T-helper 2 cell treated with Interferon-gamma antibody and Interleukin-4, amounts not matched to agents 5 μg/mL and 100 μg/mL, for 36 hours (primary cell): ENCODE measurements at places on chromosomes 12 and 14.

DNA sequence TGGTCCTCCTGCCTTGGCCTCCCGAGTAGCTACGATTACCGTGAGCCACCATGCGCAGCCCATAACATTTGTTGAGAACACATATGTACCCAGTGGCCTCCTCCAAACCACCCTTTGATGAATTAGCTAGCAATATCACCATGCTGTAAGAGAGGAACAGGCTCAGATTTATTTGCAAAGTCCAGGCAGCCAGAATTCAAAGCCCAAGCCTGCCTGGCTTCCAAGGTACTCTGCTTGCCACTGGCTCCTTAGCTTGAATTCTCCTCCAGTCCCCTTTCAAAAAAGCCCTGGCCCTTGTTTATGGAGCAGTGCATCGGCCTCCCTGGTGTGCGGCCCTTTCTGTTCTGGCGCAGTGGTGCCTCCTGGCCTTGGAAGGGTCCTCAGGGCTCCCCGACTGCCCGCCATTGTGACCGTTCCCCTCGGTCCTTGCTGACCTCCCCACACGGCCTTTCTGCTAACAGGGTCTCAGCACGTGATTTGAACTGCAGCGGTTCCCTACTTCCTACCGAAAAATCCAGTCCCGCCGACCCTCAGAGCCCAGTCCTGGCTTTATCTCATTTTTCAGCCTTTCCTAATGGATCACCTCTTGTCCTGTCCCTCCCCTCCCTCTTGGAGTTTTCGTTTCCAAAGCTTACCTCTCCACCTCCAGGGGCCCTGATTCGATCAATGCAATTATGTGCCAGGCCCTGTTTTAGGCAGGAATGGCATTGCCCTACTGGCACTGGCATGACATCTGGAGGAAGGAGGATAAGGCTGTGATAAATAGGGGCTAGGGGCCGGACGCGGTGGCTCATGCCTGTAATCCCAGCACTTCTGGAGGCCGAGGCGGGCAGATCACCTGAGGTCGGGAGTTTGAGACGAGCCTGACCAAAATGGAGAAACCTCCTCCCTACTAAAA is 22.0 kb downstream of the SLC25A29 start:
- no peak for DNase-seq

GRCh38 chr12:120078868-120079267 is 37.7 kb downstream of the RAB35 start:
- no peak for DNase-seq

- DNase-seq = no peak
Measured at GRCh38 chr14:76775695-76776427, 14.6 kb downstream of the VASH1 start.

DNA sequence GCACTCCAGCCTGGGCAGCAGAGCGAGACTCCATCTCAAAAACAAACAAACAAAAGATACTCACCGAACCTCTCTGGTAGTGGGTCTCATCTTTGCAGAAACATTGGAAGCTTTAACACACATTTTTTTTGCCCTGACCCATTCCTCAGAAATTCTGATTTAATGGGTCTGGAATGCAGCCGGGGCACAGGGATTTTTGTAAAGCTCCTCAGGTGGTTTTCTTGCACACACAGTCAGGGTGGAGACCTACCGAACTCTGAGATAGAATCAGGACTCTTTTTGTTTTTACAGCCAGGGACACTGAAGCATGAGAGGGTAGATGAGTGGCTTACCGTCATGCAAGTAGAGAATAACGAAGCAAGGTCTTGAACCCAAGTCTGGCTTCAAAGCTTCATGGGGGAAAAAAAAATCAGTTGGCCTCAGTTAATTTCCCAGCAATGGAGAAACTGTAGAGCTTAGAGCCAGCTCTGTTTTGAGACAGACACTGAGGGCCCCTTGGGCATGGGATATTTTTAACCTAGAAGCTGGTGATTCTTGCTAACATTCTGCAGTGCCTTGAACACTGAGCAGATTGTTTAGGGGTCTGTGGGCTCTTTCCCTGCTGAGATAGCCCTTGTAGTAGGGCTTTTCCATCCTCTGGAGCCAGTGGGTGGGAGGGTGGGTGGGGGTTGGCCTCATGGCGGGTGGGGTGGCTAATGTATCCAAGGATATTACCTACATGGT is 4.8 kb downstream of the RNU4-2 start:
- no peak for DNase-seq

- no peak for DNase-seq
Measured at GRCh38 chr12:11880381-11880780, 190.4 kb upstream of the BCL2L14 start.

DNA sequence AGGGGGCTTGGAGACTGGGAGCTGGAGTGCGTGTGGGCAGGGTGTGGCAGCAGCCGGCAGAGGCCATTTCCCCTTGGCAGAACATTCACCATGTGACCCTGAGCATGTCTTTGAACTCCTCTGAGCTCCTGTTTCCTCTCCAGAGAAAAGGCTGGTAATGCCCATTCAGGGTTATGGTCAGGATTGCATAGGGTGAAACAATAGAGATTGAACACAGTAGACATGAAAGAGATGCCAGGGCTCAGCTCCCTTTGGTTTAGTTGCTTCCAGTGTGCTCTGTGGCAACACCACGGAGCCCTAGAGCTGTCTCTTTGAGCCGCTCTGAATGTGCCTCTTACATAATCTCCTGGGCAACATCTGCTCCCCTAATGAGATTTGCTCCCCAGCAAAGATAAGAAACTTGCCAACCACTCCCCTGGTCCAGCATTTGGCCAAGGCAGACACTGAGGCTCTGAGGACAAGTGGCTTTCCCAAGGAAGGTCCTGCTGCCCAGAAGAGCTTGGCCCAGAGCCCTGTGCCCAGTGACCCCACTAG is 4.6 kb downstream of the IFI27 start:
- DNase-seq = no peak

- no peak for DNase-seq
Measured at GRCh38 chr12:12228402-12228801, 38.4 kb downstream of the LRP6 start.

DNA sequence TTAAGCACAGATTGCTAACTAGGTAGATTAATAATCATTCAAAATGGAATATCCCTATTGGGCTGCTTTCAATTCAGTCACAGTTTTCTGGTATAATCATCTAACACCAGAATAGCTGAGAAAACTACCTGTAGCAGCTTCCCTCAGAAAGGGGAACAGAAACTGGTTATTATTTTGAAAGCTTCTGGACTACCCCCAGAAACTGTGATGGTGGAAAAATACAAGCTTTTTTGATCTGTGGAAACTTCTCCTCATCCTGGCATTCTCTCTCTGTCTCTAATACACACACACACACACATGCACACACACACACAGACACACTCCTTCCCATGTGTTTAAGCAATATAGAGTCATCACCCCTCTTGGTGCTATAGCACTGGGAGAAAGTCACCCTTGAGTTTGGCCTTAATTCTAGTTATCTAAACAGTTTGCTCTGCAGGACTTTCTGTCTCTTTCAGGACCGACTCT is 251.5 kb upstream of the LMO3 start:
- DNase-seq = no peak

DNA sequence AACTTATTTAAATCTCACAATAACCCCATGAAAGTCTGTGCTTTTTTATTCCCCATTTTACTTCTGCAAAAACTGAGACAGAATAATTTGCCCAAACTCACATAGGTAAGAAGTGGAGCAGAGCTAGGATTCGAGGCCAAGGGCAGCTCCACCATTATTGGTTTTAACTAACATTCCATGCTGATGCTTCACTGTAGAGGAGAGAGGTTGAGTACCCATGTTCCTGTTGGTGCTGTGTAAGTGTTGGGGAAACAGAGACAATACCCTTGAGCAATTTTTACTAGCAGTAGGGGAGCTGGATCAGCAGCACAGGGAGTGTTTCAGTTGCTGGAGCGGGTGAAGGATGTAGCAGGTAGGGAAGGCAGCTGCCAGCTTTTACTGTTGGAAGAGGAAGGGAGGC is 21.1 kb downstream of the RASSF8 start:
- no peak for DNase-seq

GRCh38 chr14:30214014-30214413 is 286.4 kb upstream of the PRKD1 start:
- no peak for DNase-seq

GRCh38 chr12:57552835-57553313 is 3.0 kb downstream of the KIF5A start:
- DNase-seq = no peak

- no peak for DNase-seq
Measured at GRCh38 chr12:106291342-106291741, 11.2 kb upstream of the TCP11L2 start.

DNA sequence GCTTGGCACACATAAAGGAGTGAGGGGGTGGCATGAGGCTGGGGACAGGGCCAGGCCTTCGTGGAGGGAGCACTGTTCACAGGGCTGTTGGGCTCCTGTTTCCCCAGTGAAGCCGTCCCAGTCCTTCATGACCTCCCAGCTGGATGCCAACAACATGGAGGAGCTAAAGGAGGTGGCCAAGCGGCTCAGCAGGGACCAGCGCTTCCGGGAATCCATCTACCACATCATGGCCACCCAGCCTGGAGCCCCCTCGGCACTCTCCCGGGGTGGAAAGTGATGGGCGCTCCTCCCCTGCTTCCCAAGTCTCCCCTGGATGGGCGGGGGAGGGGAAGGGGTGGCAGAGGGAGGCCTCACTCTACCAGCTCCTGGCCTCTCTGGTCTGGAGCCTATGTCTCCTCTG is 43.6 kb downstream of the PLEKHD1 start:
- no peak for DNase-seq

DNA sequence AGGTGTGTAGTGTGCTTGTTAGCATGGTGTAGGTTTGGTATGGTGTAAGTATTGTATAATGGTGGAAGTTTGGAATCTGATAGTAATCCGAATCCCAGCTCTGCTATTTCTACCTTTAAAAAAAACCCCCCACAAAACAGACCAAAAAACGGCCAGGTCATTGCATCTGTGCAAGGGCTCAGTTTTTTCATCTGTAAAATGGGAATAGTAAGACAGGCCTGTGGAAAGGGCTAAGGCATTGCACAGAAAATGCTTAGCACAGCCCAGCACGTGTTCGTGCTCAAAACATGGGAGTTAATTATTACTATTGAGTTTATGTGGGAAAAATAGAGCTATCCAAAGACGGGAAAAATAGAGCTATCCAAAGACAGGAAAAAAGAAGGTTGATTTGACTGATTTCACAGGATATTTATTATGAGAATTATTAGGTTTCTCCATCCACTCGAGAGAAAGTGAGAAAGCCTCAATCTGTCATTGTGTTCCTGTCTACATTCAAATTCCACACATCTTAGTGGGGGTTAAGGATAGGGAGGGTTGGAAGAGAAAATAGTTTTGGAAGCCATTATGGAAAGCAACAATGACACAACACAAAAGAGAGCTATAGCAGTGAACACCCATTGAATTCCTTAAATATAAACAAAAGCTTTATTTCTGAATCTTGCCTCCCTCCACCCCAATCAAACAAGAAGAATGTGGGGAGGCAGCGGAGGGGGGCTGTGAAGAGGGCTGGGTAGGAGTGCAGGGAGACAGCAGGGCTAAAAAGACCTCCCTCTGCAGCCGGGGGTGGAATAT is 126.8 kb upstream of the MAX start:
- no peak for DNase-seq

DNA sequence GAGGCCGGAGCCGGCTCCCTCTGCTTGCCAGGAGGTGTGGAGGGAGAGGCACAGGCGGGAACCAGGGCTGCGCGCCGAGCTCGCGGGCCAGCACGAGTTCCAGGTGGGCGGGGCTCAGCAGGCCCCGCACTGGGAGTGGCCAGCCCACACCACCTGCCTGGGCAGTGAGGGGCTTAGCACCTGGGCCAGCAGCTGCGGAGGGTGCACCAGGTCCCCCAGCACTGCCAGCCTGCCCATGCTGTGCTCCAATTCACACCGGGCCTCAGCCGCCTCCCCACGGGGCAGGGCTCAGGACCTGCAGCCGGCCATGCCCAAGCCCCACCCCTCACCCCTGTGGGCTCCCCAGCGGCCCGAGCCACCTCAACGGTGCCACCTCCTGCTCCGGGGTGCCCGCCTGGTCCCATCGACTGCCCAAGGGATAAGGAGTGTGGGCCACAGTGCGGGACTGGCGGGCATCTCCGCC is 72.4 kb upstream of the PPP2R5C start:
- no peak for DNase-seq

DNA sequence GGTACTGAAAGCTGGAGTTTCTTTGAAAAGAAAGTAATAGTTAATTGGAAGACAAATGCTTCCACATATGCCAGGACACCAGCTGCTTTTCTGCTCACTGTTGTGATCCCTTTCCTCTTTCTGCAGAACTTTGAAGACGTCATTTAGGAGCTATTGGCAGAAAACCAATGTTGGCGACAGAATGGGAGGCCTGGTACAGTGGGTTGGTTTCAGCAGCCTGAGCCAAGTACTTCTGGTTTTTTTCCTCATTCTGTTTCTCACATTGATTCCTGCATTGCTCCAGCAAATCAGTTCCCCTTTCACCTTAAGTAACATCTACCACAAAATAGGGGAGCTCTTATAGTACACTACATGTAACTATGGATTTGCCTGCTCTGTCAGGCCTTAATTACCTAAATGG is 96.9 kb downstream of the FIGNL2 start:
- no peak for DNase-seq

GRCh38 chr12:62861586-62861985 is 73.4 kb downstream of the PPM1H start:
- DNase-seq = no peak

DNA sequence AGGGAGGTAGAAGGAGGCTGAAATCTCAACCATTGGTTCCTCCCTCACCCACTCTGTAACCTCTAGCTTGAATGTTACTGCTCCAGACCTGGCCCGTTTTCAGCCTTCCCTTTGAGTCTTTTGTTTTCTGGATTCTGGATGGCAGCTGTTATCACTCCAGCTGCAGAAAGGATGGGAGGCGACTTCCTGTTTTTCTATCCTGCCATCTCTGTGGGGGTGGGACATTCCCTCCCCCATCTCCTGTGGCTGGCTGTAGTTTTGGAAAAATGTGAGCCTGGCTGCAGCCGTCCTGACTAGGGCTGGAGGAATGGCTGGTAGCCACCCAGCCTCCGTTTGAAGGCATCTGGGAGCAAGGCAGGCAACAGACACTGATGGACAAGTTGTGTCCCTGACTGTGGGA is 2.9 kb upstream of the PPFIBP1 start:
- DNase-seq = no peak
